ENCODE measurements at places on chromosomes 3 and 15.

- DNase-seq, result no peak
These were observed 607.4 kb downstream of the ROBO1 start for GRCh38 chr3:79160421-79160820.

DNA sequence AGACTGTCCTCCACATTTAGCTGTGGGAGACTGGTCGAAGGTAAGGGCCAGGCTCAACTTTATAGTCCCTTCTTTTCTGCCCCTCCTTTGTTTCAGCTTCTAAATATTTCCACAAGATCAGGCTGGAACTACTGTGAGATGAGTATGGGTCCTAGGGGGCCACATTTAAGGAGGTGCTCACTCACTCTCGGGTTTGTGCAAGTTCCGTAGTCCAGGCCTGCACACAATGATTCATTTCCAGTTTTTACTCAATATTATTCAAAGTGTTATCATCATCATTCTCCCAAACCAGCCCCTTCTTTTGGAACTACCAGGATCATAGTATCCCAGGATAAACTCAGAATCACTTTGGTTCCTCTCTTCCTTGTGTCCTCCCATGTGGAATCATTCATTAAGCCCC is 289.1 kb downstream of the ADAMTSL3 start:
- no peak for DNase-seq

DNA sequence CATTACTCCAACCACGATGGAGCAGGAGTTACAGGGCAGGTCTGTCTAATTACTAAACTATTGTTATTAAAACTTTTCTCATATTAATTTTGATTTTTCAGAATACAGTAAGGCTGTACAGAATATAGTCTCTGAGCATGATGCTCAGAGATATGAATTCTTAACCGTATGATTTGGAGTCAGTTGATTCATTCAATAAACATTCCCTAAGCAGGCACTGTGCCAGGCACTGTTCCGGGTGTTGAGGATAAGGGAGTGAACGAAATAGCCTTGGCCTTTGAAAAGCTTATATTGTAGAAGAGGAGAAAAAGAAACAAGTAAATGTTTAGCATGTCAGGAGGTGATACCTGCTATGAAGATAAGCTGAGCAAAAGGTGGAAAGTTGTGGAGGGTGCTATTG is 187.3 kb downstream of the KCNAB1 start:
- no peak for DNase-seq

DNA sequence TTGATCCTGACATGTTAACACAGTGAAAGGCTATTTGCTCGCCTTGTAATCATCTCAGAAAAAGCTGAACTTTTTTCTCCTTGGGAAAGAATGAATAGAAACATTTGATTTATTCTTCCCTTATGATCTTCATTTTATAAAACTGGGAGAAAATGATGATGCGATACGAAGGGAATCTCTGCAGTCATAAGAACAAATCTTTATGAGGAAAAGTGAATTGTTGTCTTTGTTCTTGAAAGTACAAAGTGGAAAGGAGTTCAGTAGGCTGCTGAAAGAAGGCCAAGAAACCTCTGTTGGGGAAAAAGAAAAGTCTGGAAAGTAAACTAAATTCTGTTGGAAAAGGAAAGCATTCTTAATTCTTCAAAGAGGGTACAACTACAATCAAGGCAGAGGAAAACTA is 248.8 kb downstream of the NSUN3 start:
- DNase-seq, result no peak

- DNase-seq, result no peak
These were observed 61.1 kb upstream of the GPD1L start for GRCh38 chr3:32045091-32045915.

DNA sequence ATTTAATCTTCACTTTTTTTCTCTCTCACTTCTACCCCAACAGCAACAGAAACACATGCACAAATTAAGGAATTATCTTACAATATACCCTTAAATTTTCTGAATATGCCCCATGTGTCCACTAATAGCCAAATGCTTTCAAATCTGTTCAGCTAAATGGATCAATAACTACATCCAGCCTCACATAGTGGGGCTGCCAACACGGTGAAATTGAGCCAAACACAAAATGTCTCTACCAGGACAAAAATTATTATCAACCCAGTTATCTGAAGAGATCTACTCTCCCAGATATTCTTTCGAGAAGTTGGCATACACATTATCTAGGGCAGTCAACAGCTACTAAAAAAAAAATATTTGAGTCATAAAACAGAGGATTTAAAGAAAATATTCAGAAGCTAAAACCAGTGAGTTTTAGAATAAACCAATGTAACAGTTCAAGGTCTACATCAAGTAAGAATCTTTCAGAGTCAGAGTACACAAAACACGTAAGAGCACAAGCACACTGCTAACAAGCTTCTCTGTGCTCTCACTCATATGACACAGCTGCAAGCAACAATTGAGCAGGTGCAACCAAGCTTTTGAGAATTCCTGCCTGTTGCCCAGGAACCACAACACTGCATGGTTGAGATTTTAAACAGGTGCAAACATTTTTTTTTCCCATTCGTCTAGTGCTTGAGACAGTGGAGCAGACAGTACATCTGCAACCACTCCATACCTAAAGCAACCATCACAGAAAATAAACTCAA is 247.7 kb downstream of the ZBTB20 start:
- no peak for DNase-seq

DNA sequence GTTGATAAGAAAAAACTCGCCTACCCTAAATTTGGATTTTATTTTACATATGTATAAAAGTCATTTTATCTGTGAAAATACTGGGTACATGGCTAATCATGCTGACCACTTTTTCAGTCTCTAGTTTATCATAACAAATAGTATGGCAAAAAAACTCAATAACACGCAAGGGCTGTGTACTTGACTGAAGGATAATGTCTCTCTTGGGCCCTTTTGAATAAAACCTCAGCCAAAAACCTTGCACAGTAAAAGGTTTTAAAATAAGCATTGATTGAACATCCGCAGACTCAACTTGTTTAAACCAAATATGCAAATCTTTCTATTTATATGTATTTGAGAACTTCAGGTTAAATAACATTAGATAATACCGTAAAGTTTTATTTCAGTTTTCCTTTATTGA is 285.3 kb downstream of the CADM2 start:
- no peak for DNase-seq

DNA sequence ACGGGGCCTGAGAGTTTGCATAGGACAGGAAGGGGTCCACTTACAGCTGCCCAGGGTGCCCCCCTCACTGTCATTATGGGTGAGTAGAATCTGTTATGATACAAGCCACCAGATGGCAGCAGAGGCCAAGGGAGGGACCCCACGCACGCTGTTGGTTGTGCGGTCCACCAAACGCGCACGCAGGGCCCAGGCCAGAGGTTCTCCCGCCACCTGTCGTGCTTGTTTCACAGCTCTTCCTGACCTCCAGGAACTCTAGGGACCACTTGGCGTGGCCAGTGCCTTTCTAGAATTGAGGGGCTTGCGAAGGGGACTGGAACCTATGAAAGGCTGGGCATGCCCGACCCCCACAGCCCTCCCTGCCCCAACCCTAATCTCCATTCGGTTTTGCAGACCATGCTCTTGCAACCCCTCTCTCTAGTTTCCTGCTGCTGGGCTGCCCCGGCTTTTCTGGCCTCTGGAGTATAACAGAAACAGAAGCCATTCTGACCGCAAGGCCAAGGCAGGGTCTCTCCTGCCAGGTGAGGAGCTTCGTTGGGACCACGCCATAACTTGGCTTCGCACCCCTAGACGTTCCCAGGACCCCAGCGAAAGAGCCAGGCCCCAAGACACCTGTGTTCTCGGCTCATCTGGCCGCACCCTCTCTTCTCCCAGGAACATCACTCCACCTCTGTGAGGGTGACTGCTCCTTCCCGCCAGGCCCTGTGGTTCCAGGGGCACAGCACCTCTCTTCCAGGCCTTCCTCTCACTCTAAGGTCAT is 46.0 kb downstream of the ALDH1L1 start:
- DNase-seq, result peak; percentile 76

DNA sequence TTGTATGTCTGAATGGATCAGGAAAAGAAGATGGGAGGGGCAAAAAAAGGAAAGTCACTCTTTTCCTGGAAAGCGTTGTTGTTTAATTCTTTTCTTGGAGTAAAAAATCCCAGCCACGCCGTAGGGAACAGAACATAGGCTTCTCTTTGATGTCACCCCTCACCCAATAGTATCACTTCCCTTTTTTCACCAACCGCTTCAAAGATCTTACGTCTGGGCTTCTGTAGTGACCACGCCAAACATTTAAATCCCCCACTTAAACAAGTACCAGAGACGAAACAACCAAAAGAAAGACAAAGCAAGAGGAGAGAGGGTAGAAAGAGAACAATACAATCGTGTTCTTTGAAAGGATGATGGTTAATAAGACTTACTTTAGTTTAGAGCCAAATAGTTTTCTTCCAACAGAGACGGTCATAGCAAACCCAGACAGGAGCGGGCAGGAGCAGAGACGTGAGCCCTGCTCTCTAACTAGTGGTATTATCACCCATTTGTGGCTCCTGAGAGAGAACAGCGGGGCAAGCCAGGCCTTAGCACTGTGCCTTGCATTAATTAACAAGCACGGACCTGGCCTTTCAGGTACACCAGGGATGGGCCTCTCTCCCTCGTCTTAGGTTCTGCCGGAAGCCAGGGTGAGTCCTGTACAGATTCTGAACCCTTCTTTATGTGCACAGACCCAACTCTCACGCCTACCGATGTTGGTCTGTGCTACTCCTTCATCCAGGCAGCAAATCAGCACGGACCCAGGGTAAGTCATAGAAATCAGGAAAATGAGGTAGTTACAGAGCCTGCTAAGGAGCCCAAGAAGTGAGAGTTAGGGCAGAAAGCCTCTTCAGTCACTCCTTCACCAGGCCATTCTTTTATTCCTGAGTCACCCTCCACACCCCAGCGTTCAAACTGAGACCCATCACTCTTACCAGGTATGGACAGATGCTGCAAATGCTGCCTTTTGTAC is 28.2 kb upstream of the BCL6 start:
- peak; percentile 57 for DNase-seq

DNA sequence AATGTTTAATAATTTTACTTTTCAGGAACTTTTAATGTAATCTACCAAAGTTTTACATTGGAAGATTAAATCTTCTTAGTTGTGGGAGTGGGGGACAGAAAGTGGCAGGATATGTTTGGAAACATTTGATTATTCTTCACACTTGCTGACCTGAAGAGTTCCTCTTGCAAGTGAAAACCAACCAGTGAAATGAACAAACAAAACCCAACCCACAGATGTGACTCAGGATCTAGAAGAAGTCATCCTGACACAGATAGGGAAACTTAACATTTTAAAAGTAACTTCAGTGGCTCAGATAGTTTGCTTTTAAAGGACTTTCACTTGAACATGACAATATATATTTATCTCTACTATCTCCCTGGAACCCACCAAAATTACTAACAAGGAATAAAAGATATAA is 55.4 kb downstream of the ASTE1 start:
- DNase-seq, result no peak

DNA sequence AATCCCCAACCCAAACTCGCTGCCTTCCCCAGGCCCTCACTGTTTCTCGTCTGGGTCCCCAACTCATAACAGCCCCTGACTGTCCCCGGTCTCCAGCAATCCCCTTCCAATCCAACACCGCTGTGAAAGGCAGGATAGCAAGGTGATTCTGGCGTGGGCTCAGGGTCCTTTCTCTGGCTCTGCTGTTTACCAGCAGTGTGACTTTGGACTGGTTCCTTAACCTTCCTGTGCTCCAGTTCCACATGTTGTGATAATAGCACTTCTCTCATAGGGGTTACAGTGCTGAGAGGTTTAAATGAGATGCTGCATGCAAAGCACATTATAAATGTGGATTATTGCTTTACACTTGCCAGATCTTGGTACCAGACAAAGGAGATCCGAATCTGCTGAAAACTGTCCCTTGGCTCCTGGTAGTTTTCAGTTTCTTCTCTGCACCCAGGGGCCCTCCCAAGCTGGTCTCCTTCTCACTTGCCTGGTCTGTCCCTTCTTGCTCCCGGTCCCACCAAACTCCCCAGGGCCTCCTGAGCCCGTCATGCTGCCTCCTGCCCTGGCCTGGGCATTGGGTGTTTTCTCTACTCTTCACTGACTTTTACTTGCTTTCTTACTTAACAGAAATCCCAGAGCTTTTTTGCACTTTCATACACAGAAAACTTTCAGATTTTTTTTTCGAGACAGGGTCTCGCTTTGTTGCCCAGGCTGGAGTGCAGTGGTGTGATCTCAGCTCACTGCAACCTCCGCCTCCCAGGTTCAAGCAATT is 26.8 kb upstream of the CYP11A1 start:
- DNase-seq, result no peak

DNA sequence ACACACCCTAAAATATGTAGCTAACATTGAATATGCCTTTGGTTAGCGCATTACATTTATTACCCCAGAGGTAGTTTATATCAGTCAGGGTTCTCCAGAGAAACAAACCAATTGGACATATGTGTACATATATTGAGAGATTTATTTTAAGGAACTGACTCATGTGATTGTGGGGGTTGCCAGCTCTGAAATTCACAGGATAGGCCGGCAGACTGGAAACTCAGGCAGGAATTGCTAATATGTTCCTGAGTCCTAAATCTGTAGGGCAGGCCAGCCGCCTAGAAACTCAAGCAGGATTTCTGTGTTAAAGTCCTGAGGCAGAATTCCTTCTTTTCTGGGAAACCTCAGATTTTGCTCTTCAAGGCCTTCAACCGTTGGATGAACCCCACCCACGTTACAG is 189.7 kb downstream of the CDIN1 start:
- no peak for DNase-seq

GRCh38 chr15:74790080-74790916 is 8.4 kb downstream of the CSK start:
- DNase-seq, result peak; percentile 68

- no peak for DNase-seq
These were observed 2.1 kb downstream of the MAGI1 start for GRCh38 chr3:66036586-66037148.

GRCh38 chr3:61052851-61053250 is 198.4 kb downstream of the FHIT start:
- no peak for DNase-seq

DNA sequence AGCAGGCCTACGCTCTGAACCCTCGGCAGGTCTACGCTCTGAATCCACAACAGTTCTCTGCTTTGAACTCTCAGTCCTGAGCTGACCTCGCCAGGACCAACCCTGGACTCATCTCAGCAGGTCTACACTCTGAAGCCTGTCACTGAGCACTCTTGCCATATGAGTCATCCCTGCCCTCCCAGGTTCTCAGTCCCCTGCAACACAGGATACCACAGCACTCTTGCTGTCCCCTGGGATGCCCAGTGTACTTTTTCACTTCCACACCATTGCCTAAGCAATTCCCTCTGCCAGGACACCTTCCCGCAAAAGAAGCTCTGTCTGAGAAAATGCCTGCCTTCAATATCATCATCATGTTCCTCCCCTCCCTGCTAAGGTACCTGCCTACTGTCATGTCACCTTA is 42.0 kb downstream of the NUP210 start:
- DNase-seq, result no peak

DNA sequence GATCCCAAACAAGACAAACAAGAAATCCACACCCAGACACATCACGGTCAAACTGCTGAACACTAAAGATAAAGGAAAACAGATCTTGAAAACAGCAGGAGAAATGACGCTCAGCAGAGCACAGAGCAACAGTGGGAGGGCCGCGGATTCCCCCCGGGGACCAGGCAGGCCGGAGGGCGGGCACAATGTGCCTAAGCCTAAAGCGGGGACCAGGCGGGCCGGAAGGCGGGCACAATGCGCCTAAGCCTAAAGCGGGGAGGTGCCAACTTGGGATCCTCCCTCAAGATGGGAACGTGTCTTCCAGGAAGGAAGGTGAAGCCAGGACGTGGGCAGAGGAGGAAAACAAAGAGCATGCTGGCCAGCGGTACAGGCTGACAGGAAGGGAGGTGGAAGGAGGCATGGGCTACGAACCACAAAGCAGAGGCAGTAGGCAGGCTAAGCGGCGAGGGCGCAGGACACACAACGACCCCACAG is 31.1 kb downstream of the CYFIP1 start:
- no peak for DNase-seq
